WERI-Rb-1 (cell line): ENCODE measurements at places on chromosomes 7 and 10.

DNA sequence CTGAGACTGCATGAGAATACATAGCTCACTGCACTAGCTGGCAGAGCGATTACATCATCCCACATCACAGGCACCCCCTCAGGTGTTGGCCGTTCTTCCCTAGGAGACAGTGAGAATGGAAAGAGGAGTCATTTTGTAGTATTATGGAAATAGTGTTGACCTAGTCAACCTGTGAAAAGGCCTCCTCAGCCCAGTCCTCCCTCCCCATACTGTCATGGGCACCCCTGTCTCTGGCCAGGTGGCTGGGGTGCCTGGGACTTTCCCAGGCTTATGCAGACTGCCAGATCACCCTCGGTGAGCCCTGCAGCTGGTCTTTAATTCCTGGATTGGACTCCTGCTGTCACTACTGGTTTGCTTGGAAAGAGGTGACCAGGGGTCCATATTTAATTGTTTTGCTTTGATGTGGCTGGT lies 4.0 kb downstream of the INPP5A start:
- DNase-seq, result peak; percentile 47

- DNase-seq, result peak; percentile 68
Measured at GRCh38 chr7:51430480-51431086, 114.0 kb upstream of the COBL start.

DNA sequence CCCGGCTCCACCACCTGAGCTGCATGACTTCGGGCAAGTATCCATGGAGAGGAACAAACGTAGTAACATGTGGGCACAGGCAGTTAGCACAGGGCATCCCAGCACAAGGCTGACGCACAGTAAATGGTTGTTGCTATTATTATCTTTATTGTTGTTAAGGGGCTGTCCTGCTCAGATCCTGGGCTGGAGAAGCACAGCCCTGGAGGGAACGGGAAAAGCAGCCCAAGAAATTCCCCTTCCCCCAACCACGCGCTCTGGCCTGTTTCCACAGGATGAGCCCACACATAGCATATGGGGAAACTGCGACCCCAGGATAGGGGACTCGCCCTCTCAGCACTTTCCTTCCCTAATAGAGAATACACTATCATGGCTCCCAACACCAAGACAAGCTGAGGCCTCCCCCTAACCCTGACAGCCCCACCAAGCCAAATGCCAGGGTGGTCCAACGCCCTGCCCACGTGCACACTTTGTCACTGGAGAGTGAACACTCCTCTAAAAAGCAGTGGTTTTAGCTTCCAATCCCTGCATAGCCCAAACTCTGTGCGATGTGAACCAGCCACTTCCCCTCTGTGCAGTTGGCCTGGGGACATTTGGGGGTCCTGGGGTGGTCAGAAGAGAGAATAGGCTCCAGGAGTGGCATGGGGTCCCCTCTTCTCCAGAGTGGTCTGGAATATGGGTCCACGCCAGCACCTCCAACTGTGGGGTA lies 11.0 kb downstream of the PSD start:
- DNase-seq, result no peak

- DNase-seq, result no peak
Measured at GRCh38 chr7:128666200-128666599, 5.9 kb upstream of the GARIN1A start.

GRCh38 chr7:80721883-80722615 lies 83.6 kb downstream of the CD36 start:
- no peak for DNase-seq

GRCh38 chr7:2309889-2310331 lies 4.3 kb downstream of the SNX8 start:
- no peak for DNase-seq

DNA sequence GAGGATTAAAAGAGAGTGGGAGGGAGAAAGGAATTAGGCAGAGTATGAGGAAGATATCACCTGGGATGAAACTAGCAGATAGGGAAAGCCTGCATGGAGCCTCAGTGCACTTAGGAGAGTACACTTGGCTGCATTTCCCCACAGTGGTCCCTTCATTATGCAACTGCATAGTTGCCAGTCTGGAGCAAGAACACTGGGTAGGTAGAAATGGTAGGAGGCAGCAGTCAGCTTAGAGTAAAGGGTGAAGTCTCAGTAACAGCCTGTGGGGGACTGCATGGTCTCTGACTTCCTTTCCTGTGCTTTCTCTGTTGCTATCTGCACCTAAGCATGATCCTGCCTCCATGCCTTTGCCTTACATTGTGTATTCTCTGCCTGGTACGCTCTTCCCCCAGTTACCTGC lies 14.0 kb upstream of the PCGF5 start:
- no peak for DNase-seq
